ENCODE measurements at places on chromosomes 5 and 9.

GRCh38 chr5:16679863-16680262 is 63.1 kb upstream of the RETREG1 start:
- no peak for DNase-seq

GRCh38 chr9:27787891-27788290 is 214.6 kb upstream of the C9orf72 start:
- DNase-seq, result no peak

DNA sequence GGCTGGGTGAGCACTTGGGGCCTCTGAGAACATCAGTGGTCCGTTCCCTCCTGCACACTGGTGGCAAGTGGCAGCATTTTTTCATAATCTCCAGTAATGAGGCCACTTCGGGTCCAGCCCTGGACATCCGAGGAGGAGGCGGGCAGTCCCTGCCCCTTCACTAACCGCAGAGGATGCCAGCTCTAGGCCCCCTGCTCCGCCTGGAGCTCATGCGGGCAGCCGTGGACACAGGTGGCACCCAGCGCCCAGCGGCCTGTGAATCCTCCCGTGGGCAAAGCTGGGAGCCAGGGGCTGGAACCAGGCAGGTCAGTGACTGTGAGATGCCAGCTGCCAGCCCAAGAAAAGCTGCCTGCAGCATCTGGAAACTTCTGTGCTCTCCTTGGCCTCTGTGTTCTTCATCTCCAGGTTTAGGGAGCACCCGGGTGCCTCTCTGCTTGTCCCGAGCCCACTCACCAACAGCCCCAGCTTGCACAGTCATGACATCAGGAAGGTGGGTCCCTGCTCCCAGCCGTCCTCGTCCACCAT is 92.4 kb downstream of the KCNT1 start:
- DNase-seq, result no peak

- no peak for DNase-seq
Observed at GRCh38 chr5:56172241-56172640, 60.9 kb downstream of the ANKRD55 start.

DNA sequence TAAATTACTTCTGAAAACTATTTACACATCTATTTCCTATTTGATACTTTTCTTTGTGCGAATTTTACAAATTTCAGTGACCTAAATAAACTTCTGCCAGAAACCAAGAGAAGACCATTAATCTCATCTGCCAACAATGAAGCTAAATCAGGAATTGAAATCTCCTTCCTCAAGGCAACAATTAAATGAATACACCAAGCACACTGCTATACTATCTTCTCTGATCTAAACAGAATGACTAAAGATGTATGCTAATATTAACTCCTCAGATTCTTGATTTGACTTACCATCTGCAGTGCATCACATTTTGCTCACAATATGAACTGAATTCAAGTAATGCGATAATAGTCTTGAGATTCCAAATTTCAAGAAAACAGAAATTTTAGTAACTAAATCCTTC is 82.3 kb downstream of the CEP120 start:
- DNase-seq, result no peak

DNA sequence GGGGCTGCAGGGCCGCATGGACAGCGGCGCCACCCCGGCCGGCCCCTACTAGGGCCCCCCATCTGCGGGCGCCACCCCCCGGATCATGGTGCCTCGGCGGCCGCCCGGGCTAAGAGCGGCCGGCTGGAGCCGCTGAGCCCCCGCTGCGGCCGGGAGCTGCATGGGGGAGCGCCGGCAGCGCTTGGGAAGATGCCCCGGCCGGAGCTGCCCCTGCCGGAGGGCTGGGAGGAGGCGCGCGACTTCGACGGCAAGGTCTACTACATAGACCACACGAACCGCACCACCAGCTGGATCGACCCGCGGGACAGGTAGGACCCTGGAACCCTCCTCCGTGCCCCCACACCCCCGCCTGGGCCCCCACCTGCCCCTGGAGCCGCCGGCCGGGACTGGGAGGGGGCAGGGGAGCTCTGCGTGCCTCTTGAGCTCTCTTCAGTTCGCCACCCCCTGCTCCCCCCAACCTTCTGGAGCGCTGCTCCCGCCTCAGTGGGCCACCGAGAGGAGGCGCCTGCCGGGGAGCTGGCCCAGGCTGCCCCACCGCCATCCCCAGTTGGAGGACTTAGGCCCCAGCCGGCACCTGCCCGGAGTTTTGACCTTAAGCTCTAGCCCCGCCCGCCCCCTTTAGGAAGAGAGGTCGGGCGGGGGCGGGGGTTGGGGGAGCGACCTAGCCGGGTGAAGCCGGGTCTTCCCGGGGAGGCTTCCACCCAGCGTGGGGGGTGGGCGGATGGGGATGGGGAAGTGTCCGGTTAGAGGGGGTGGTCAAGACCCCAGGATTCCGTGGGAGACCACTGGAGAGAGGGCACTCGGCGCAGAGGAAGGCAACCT is 730 bp downstream of the WWC1 start:
- no peak for DNase-seq

DNA sequence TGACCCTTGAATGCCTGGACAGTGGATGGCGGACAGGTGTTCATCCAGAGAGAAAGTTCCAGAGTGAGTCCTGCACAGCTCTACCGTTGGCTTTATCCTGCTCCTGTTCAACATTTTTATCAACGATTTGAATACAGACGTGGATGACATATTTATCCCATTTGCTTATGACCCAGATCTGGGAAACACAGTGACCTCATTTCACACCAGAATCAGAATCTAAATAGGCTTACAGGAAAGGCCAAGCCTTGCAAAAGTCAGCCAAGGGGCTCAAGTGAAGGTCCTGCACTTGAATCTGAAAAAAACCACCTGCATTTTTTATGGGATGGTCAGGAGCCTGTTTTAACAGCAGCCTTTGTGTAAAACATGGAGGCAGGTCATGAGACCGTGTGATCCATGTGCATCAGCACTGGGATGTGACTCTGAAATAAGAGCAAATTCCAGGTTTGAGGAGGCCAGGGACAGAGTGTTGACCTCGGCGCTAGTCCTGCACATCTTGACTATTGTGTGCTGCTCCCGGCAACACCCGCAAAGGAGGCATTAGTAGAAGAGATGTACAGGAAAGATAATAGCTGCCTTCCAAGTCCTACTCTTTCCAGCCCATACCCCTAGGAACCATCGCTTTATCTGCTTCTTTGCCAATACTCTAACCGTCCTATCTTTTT is 18.5 kb downstream of the PDZD2 start:
- DNase-seq, result no peak

DNA sequence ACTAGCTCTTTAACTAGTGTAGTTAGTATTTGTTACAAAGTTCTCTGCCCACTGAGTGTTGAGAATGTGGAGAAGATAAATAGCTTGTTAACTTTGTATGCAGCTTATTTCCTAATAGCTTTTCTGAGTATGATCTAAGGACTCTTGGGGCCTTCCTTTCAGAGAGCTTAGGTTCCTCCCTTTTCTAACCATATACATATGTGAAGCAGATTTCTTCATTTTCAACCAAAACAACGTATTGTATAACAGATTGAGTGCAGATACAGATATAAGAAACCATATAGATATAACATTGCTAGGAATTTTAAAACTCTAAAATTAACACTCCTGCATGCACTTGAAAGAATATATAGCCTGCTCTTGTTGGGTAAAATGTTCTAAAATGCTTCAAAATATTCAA is 70.4 kb downstream of the SCAMP1 start:
- DNase-seq, result no peak

DNA sequence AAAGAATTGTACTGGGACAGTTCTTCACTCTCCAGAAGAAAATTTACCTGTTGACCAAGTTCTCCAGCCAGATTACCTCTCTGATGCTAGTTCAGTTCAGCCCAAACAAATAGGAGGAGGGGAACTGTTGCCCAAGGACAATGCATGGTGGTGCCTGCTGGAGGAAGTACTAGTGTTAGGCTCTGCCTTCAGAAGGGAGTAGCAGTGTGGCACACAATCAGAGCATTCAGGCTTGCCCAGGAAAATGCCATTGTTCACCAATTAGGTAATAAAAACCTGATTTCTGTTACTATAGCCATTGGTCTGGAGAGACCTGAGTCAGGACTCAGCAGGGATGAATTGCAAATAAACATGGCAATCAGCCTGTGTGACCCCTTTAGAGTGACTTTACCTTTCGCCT is 720.8 kb upstream of the ZNF608 start:
- DNase-seq, result no peak

DNA sequence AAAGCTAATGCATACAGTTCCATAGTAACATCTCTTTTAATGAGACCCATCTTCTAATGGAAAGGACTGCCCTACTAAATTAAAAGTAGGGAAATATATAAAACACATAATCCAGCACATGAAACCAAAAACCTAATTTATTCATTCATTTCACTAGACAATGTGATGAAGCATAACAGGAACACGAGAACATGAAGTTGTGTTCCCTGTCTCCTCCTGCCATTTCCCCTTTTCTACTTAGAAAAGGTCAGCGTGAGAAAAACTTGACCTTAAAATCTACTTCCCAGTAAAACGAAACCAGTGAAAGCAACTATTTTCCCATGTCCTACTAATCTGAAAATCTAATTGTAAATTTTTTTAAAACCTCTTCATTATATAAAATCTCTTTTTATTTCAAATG is 847.5 kb downstream of the TLE1 start:
- no peak for DNase-seq

- DNase-seq, result no peak
Observed at GRCh38 chr9:121814594-121814993, 163.2 kb downstream of the DAB2IP start.

GRCh38 chr9:121088576-121088975 is 13.8 kb downstream of the CNTRL start:
- no peak for DNase-seq

GRCh38 chr5:122035913-122036312 is 42.1 kb downstream of the LOX start:
- DNase-seq, result no peak

DNA sequence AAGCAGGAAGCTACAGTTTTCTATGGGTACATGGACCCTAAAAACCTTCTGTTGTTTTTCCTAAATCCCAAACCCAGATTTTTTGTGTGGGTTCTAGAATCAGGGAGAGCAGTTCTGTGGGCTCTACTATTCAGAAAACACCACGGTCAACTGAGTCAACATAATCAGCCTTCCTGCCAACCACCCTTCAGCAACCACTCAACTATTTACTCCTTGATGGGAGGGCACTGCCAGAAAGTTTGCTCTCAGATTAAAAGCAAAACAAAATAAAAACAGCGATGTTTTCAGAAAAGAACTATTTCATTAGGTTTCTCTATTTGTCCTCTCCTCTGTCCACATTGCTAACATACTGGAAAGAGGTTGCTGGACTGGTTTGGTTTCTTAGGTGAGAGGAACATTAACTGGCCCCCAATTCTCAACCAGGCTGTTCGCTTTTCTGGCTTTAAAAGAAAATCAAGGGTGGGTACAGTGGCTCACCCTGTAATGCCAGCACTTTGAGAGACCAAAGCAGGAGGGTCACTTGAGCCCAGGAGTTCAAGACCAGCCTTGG is 72.3 kb downstream of the GCNT1 start:
- no peak for DNase-seq

DNA sequence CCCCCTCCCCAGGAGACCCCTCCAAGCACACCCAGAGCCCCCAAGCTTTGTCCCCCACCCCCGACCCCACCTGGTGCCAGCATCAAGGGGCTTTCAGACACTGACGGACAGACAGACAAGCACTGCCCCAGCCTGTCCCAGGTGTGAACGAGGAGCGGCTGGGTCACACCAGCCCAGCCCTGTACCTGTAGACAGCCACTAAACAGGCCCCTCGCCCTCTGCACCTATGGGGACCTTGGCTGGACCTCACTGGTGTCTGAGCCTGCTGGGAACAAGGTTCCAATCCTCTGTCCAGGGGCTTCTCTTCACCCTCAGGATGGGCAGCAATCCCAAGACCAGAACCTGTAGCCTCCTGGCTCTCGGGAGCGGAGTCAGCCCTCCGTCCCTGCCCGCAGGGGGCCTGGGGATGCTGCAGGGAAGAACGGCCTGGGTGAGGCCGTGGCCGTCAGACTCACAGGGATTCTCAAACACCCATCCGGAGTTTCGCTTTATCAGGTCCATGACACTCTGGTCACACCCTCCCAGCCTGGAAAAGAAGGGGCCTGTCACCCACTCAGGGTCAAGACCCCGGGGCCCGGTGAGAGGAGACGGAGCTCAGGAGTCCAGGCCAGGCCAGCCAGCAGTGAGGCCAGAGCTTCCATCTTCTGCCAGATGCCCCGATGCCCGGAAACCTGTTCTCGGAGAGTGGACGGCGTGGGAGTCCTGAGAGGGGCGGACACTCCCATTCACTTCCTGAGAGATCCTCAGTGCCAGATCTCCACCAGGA is 2.8 kb downstream of the LCN6 start:
- DNase-seq, result no peak

GRCh38 chr5:124927735-124928134 is 181.3 kb upstream of the ZNF608 start:
- DNase-seq, result no peak

DNA sequence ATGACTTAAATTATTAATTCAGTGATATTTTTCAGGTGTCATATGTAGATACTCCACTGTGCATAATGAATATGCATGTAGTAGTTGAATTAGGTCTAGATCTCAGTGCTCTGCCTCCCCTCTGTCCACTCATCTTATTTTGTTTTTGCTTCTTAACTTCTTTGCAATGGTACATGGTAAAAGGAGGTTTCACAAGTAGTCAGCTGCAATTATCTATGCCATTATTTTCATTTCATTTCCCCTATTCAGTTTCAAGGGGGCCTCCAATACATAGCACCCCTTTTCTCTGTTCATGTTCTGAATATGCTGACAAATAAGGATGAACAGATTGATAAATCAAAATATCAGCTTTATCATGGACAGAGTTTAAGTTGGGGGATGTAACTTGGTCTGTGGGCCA is 511.6 kb upstream of the ZNF608 start:
- DNase-seq, result no peak

DNA sequence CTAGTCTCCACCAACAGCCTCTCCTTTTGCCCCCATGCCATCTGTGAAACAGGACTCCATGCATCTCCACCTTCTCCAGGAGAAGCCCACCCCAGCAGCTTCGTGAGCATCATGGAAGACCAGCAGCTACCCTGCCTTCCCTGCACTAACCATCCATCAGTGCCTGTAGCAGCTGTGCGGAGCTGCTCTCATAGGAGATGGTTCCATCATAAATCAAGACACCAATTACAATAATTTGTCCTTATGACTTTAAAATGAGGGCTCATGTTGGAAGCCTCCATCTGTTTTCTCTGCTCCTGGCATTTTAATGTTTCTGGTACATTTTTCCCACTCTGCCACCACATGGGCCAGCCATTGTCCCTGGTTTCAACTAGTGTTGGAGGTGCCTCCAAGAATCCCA is 69.9 kb downstream of the FGF1 start:
- DNase-seq, result no peak

DNA sequence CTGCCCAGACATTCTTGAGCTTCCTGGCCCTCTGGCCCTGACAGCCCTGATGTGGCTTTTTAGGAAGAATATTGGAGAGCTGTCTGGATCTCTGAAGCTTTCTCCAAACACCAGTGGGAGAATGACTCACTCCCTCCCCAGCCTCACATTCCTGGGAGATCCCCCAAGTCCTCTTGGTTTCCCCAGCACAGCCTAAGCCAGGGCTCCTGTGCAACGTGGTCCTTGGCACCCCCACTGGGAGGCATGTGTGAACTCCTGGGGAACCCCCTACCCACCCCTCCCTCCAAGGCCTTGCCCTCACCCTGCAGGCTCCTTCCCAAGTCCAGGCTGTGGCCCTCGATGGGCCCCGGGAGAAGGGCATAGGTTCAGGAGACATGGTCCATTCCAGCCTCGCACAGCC is 12.7 kb downstream of the GLIPR2 start:
- no peak for DNase-seq

- no peak for DNase-seq
Observed at GRCh38 chr5:62671479-62671878, 92.9 kb downstream of the LRRC70 start.

Measured in activated CD4-positive, alpha-beta T cell treated with anti-CD3 and anti-CD28 coated beads, Interleukin-2, Interleukin-6, amounts not matched to agents 100 ng/mL and 50 ng/mL, durations not matched to agents 16 hours and 8 hours (primary cell).